ENCODE measurements at places on chromosomes 2 and 18. TPM values are rescaled to one million over a fixed set of nuclear protein-coding genes. Genes with fewer than 3 reads are reported as not detected.

DNA sequence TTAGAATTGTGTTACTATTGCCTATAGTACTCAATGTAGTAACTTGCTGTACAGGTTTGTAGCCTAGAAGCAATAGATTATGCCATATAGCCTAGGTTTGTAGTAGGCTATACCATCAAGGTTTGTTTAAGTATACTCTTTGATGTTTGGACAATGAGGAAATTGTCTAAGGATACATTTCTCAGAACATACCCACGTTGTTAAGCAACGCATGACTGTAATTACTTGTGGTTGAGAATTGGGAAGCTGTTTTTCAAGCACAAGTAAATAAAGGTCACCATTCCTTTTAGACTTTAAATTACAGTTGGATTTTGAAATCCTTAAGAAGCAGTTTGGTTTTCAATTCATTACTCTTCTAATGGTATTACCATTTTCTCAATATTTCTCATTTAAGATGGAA is 89.8 kb upstream of the KCNH7 start:
- DNase-seq = no peak

DNA sequence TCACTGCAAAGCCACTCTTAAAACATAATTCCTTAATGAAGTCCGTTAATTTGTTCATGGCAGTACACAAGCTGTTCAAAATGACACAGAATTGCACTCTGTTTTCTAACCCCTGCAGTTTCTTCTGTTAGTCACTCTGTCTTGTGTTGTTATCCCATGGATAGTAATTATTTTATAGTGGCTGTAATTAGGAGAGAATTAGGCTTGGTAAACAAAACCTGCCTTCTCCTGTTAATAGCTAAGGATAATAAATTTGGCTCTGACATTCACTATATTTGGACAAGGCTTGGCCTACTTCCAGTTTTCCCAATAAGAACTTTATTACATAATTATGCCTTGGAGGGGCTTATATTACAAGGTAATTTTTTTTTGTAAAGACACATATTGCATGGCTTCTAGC is 330.3 kb upstream of the FIGN start:
- no peak for DNase-seq

DNA sequence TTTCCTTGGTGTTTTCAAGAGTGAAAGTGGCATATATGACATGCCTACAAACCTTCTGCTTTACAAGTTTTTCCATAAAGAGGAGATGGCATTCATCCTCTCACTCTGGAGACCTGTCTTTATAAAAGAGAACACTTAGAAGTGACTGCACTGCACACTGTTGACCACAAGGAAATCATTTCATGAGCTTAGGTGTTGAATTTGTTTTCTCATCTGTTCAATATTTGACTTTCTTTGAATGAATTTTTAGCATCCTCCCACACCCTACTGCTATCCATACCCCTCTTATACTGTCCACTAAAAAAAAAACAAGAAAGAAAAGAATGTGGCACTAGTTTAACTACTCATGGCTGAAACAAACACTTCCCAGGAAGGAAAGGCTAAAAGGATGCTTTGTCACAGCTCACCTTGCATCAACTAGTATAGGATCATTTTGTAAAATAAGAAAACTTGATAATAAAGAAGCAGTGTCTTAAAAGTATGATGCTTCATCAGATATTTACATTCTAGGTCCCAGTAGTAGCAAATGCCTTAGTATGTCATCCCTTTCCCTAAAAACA is 83.0 kb downstream of the ACVR1 start:
- DNase-seq = no peak

DNA sequence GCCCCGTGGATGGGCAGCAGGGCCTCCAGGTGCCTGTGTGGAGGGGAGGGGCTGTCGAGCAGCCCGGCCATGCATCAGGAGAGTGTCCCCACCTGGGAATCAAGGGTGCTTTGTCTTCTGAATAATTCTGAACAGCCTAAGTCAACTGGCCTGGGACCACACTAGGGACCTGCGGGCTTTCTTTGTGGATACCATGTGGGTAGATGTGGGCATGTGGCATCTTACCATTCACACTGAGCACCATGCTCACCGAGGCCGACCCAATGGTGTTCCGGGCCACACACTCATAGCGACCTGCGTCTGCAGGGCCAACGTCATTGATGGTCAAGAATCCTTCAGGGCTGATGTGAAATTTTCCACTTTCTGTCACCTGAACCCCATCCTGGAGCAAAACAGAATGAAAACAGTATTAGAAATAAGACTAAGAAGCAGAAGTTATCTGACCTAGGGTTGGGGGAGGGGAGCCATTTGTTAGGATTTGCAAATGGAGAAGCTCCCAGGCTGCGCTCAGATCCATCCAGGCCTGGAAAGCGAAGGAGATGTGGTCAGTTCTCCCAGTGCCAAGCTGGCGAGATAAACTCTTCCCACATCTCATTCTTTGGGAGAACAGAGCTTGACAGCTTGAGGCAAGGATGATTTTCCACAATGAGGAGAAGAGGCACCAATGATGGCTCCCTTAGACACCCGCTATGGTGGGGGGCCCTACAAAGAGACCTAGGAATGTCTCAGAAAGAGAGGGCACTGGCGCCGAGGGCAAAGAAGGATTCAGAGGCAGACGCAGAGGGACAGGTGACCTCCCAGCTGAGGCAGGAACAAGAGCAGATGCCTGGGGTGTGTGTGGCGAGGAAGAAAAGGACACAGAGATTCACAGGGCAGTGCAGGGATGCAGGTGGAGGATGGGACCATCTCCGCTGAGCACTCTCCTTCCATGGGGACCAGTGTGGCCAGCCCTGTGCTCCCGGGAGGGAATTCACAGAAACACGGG is 83.4 kb downstream of the PXDN start:
- no peak for DNase-seq

DNA sequence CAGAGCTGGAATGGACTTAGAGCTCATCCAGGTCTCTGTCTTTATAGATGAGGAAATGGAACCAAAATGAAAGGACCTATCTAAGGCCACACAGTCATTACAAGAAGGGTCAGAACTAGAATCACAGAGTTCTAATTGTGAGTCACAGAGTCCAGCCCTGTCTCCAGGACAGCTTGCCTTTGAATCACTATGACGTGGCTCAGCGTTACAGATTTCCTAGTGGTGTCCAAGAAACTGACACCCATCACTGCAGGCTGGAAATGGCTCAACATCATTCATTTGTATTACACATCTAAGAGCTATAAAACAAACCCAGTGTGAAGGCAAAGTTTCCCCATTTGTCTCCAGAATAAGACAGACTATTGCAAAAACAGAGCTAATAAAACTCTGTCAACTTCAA is 164.3 kb upstream of the SIX2 start:
- DNase-seq = peak; percentile 37

GRCh38 chr2:215906458-215906857 is 106.9 kb downstream of the MREG start:
- peak; percentile 19 for DNase-seq

- DNase-seq = no peak
Measured at GRCh38 chr18:7754725-7755181, 187.6 kb downstream of the PTPRM start.

GRCh38 chr2:169776252-169776761 is 22.4 kb upstream of the SSB start:
- DNase-seq = no peak

The ALK gene
- total RNA-seq = not detected

The C18orf54 gene
- 14.8 TPM for total RNA-seq
